ENCODE measurements at places on chromosomes 11 and 22.

GRCh38 chr11:69378303-69379141 lies 84.6 kb downstream of the MYEOV start:
- no peak for DNase-seq

- DNase-seq: no peak
Observed at GRCh38 chr11:12704049-12704448, 29.8 kb downstream of the TEAD1 start.

- DNase-seq: no peak
Observed at GRCh38 chr22:41523464-41524221, 20.6 kb downstream of the POLR3H start.

- DNase-seq: no peak
Observed at GRCh38 chr11:2219318-2220017, 47.9 kb upstream of the TH start.

GRCh38 chr22:49103314-49104059 lies 724.2 kb downstream of the BRD1 start:
- DNase-seq: no peak

GRCh38 chr11:116896211-116896610 lies 58.8 kb upstream of the APOA1 start:
- no peak for DNase-seq

- no peak for DNase-seq
Observed at GRCh38 chr11:77301510-77301909, at the start of gene GDPD4. GDPD4 (minus strand) TSS chr11:77301686; CDS start chr11:77285137, 16,549 bp downstream.

GRCh38 chr22:46464701-46465344 lies 72.6 kb downstream of the CELSR1 start:
- no peak for DNase-seq

DNA sequence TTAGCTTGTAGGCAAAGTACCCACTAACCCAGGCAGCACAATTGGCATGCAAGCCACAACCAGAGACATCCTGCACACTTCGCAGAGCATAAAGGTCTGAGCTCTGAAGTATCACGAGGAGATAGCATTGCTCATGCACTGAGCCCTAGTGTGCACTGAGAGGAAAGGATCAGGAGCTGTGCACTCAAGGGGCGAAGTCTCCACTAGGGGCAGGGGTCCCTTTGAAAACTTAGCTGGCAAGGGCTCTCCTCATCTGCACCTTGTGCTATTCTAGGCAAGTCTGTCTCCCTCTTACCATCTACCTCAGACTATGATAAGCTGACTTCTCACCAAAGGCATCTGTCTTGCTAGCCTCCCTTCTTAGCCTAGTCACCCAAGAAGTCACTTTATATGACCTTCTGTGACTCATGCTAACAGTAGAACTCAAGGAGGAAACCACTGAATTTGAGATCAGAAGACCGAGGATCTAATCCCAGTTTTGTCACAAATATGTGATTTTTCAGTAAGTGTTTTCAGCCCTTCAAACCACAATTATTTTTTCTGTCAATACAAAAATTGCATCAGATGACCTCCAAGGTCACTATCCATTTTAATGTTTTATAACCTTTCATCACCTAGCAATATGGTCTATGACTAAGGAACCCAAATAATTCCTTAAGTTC lies 1078.0 kb downstream of the NTM start:
- DNase-seq: no peak

DNA sequence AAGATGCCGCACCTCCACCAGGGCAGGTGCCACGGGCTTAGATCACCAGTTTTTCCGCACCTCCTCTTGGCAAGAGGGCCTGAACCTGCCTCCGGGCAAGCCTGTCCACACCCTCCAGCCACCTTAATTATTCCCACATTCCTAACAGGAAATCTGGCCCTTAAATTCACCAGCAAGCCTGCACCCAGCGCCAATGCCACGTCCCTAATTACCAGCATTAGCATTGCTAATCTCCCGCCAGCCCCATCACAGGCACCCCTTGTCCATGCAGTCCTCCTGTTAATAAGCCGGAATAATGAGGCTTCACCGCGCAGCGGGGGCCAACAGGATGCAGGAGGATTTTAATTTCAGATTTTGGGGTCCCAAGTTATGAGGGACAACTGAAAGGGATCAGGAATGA lies 69.7 kb downstream of the PHF21B start:
- DNase-seq: no peak

DNA sequence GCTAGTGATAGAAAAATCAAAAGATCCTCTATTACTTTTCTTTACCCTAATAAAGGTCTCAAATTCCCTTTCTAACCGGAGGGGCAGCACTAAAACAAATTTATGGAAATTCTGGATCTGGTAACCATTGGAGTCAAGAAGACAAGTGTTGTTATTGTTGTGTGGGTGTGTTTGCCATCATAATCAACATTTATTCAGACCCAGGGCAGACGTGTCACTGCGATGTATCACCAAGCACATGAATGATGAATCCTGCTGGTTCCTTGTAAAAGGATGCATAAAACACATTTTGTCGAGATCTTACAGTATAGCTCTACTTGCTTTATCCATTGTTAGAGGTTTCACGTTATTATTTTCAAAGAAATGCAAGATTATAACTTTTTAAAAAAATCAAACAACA lies 12.1 kb upstream of the FJX1 start:
- no peak for DNase-seq

- DNase-seq: no peak
Observed at GRCh38 chr22:44743804-44744211, 8.6 kb upstream of the ARHGAP8 start.

DNA sequence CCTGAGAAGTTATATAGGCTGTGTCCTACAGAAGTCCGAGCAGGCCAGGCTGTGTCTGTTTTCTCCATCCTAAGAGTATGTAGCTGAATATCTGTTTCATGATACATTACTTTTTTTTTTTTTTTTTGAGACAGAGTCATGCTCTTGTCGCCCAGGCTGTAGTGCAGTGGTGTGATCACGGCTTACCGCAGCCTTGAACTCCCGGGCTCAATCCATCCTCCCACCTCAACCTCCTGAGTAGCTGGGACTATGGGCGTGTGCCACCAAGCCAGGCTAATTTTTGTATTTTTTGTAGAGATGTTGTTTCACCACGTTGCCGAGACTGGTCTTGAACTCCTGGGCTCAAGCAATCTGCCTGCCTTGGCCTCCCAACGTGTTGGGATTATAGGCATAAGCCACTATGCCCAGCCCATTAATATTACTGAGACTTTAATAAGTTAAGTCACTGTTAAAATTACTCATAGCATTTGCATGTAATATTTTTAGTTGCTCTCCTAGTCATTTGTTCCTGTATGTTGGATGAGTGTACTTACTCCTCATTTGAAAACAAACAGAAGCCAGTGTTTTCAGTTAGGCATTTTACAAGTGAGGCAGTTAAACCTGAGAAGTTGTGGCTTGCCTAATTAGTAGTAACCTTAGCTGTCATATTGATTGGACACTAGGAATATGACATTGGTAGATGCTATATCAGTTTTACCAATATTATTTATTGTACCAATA lies 26.1 kb downstream of the DRG1 start:
- DNase-seq: no peak

GRCh38 chr11:63866211-63866610 lies 27.3 kb downstream of the MARK2 start:
- peak; percentile 43 for DNase-seq

DNA sequence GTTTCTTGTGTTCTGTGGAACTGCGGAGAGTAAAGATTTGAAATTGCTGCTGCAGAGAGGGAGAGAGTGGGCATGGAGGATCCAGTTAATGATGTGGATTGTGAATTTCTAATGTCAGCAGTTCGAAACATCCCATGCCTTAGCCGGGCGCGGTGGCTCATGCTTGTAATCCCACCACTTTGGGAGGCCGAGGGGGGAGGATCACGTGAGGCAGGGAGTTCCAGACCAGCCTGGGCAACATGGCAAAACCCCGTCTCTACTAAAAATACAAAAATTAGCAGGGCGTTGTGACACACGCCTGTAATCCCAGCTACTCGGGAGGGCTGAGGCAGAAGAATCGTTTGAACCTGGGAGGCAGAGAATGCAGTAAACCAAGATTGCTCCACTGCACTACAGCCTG lies 1.1 kb upstream of the CAVIN3 start:
- no peak for DNase-seq

GRCh38 chr11:120054753-120055045 lies 83.2 kb downstream of the TRIM29 start:
- no peak for DNase-seq

- no peak for DNase-seq
Observed at GRCh38 chr22:49694462-49695260, 133.0 kb downstream of the BRD1 start.

DNA sequence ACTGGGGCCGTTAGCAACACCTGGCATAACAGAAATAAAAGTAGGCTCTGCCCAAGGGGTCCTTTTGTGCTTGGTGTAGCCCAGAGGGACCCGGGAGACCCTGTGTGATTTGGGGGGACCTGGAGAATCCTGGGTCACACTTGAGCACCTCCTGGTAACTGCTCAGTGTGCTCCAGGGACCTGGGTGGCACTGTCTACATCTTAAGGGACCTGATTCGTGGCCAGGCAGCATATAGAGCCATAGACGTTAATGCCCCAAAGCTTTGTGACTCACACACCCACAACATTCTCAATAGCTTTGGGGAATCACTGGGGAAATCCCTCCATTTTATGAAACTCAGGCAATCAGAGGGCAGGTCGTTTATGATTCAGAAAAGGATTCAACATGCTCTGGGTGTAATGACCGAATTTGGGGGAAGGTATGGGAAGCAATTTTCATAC lies 3.6 kb upstream of the IGF2 start:
- no peak for DNase-seq

GRCh38 chr11:47408598-47409439 lies 429 bp downstream of the SLC39A13 start:
- DNase-seq: no peak

GRCh38 chr22:39444247-39444800 lies 12.5 kb upstream of the MGAT3 start:
- no peak for DNase-seq

DNA sequence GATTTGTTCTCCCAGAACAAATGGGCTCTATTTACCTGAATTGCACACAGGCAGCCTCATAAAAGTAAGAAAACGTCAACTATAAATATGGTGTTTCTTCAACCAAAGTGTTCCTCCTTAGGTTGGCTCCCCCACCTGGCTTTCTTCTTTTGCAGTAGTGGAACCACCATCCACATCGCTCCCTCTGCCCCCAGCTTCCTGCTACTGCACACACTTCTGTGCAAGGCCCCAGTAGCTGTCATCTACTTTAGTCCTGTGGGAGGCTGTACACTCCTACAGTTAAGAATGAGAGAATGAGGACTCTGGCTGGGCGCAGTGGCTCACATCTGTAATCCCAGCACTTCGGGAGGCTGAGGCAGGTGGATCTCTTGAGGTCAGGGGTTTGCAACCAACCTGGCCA lies 89.5 kb downstream of the BMAL1 start:
- DNase-seq: no peak

- no peak for DNase-seq
Observed at GRCh38 chr11:123233975-123234334, 38.9 kb upstream of the CLMP start.

DNA sequence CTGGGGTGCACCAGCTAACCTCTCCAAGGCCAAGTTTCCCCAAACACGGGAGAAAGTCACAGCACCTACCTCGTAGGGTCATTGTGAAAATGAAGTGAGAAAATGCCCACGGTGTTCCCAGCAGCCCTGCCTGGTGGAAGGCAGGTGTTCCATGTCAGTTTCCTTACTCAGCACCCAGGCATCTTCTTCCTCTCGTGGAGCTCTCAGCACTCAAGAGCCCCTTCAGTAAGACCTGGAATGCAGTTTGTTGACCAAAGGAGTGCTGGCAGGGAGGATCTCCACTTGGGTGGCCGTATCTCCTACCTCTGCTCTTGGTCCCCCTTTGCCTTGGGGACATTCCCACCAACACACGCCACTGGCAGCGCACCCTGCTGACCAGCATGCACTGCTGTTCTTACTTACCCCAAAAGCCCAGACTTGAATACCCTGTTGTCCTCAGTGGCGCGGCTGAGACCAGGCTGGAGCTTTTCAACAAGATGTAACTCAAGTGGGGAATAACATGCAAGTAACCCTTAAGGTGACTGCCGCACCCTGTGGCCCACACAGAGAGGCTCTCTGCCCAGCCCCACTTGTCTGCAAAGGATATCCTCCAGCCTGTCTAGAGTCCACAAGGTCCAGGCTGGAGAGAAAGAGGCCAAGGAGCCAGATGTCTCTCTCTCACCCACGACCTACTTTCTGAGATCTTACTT lies 201.2 kb upstream of the TMEM45B start:
- DNase-seq: no peak

DNA sequence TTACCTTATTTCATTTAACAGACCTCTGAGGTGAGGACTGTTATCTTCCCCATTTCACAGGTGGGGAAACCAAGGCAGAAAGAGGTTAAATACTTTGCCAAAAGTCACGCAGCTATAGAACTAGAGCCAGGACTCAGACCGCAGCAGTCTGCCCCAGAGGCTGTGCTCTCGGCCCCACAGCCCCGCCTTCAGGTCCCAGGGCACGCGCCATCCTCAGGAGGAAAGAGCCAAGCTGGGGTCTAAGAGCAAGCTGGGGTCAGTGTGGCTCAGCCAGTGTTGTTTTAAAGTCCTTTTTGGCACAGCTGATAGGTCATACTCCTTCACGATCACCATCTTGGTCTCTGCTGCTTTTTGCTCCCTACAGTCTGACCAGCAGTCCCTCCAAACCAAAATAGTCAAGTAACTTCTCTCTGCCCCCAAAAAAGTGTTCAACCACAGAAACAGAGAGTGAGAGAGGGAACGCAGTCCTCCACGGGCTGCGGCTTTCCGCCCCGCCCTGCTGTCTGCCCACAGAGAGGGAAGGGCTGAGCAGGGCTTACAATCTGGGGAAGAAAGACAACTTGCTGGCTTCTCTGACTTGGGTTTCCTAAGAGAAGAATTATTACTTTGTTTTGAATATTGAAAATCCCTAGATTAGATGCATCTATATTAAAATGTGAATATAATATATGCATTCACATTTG lies 137.2 kb upstream of the OPCML start:
- DNase-seq: no peak
